Caco-2 (cell line): ENCODE measurements at places on chromosomes 1 and 21. TPM values are rescaled to one million over a fixed set of nuclear protein-coding genes. Genes with fewer than 3 reads are reported as not detected.

DNA sequence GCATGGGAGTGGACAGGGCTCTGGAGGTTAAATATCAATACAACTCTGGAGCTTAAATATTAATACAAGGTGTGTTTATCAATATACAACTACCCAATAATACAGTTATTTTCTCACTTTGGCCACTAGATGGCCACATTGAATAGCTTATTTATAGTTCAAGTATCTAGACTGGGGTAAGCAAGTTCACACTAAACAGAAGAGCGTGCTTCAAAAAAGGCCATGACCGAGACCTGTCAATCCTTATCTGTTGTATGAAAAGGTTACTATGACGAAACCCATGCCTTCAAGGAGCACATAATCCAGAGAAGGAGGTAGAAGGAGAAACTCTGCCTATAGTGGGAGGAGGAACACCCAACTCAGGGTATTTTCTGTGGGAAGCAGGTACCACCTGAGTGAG lies 29.1 kb downstream of the CHML start:
- no peak overlapping the region for H3K27ac ChIP-seq
- H3K36me3 ChIP-seq: no peaks in the 10 kb centered on the region
- H3K27me3 ChIP-seq: no peaks in the 10 kb centered on the region
- DNase-seq: no peak
- peaks cover 14% of the 10 kb centered on the region for H3K4me1 ChIP-seq

DNA sequence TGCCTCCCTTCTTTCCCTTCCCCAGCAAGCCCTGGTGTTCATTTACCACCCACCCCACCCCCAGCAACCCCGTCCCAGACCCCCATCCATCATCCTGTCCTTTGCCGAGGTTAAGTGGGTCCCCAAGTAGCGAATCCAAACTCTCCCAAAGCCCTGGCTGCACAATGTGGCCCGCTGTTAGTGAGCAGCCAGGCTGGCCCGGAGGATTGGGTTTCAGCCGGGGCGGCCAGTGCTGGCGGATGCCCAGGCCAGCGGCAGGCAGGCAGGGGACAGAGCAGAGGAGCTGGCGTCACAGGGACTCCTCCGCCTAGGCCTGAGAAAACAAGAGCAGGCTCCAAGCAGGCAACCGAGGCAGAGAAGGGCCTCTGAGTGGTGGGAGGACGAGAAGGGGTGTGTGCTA lies 61.4 kb downstream of the EPHB2 start:
- no peaks in the 10 kb centered on the region for H3K27me3 ChIP-seq
- no peak for DNase-seq
- H3K4me1 ChIP-seq: no peaks in the 10 kb centered on the region
- no peaks in the 10 kb centered on the region for H3K36me3 ChIP-seq
- H3K4me3 ChIP-seq: no peak overlapping the region

DNA sequence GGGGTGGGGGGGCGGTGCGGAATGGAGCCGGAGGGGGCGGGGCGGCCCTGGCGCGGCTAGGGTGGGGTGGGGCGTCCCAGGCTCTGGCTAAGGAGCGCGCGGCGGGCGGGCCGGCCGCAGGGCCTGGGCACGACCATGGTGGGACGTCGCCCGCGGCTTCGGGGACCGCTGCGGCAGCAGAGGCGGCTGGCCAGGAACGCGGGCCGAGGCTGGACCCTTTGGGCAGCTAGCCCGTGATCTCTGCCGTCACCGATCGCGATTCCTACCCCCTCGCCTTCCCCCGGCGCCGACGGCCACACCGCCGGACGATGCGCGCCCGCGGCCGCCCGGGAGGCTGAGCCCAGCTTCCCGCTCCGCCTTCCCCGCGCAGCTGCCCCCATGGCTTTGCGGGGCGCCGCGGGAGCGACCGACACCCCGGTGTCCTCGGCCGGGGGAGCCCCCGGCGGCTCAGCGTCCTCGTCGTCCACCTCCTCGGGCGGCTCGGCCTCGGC lies at the start of gene MAP3K21:
MAP3K21 (plus strand) TSS at position 74 of the 491 bp plus-strand sequence; CDS start at position 379, 305 bp downstream.
- H3K27me3 ChIP-seq: no peaks in the 10 kb centered on the region
- no peaks in the 10 kb centered on the region for H3K36me3 ChIP-seq
- H3K4me1 ChIP-seq: peaks cover 10% of the 10 kb centered on the region
- H3K4me3 ChIP-seq: peak within 1 kb of the TSS; percentile 86
- no peak within 1 kb of the TSS for H3K27ac ChIP-seq
- no peak for DNase-seq

The BMP8B gene
- total RNA-seq: 5.8 and 5.9 TPM in 2 replicates

The FLG2 gene
- not detected in 2 replicates for total RNA-seq
